ENCODE measurements at places on chromosomes 6 and 20. TPM values are rescaled to one million over a fixed set of nuclear protein-coding genes. Genes with fewer than 3 reads are reported as not detected.
A peak's percentile ranks its signal among the peaks of the same experiment; 100 is the strongest.

GRCh38 chr20:2749343-2749950 lies 51.0 kb downstream of the CPXM1 start:
- no peak for DNase-seq

GRCh38 chr20:50185426-50185825 lies 5.2 kb upstream of the CEBPB start:
- no peak for DNase-seq

The RSPO3 gene
- 1.9 TPM for total RNA-seq

GRCh38 chr6:164130151-164130550 lies 715.6 kb downstream of the QKI start:
- peak; percentile 56 for DNase-seq

- no peak for DNase-seq
Observed at GRCh38 chr6:167540796-167541195, 215.9 kb downstream of the TTLL2 start.

GRCh38 chr20:53961527-53961926 lies 108.9 kb downstream of the BCAS1 start:
- no peak for DNase-seq

GRCh38 chr6:18053555-18054445 lies 66.4 kb upstream of the KIF13A start:
- DNase-seq: no peak

The DEK gene
- total RNA-seq: 87.2 TPM

- no peak for DNase-seq
Observed at GRCh38 chr6:98308564-98308963, 525.8 kb upstream of the POU3F2 start.

All from left cardiac atrium (tissue), 4 donors.